Stimulated activated CD4-positive, alpha-beta T cell treated with anti-CD3 and anti-CD28 coated beads, Interleukin-1b, Interleukin-23, amount 100 ng/mL, for 24 hours (primary cell): ENCODE measurements at places on chromosomes 1 and 21.

DNA sequence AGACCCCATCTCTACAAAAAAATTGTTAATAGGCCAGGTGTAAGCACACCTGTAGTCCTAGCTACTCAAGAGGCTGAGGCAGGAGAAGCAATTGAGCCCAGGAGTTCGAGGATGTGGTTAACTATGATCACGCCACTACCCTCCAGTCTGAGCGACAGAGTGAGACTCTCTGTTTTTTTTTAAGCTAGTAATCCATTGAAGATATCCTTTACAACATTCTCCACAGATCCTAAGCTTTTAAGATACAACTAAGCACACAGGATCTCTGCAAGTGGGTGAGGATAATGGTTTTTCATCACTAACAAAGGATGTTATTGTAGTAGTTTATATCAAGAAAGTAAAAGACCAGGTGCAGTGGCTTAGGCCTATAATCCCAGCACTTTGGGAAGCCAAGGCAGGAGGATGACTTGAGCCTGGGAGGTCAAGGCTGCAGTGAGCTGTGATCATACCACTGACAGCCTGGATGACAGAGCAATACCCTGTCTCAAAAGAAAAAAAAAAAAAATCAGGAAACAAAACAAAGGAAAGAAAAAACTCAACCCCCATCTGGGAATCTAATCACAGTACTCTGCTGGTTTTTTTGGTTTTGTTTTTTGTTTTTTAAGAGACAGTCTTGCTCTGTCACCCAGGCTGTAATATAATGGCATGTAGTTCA, 166.1 kb downstream of the RERE start:
- no peak for DNase-seq

GRCh38 chr1:92975551-92976232, 14.4 kb upstream of the DIPK1A start:
- DNase-seq = no peak

GRCh38 chr1:201147396-201148015, 6.8 kb downstream of the TMEM9 start:
- no peak for DNase-seq

- no peak for DNase-seq
These were observed 487.1 kb downstream of the KCNT2 start for GRCh38 chr1:196121181-196121580.

GRCh38 chr1:203038891-203039608, 12.8 kb downstream of the PPFIA4 start:
- peak; percentile 36 for DNase-seq

DNA sequence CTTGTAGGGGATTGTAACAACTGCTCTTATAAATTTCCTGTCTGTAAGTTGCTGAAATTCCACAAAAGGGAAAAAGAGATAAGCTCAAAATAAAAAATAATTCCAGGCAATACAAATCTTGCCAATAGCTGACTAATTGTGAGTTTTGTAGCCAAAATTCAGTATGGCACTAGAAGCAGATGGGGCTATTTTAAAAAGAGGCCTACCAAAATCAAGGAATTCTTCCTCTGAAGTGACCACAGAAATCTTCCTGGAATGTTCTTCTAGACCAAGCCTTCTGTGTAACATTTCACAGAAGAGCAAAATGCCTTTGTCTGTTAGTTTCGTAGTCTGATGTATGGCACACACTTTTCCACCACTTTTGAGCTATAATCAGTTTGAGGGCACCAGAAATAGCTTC, 127.6 kb downstream of the CYYR1 start:
- DNase-seq = no peak

DNA sequence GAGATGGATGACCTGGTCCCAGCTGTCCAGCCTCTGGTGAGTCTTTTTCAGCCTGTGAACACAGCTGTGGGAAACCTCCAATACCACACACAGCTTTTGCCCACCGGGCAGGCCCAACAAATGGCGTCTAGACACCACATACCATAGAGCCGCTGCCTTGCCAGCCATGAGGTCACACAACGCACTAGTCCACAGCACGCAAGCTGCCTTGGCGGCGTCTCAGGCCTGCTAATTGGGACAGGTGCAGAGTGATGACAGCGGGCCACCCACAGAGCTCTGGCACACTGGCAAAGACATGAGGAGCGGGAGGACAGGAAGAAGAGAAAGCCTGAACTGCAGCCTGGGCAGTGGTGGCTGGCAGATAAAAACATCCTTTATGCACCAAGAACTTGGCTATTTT, 125.5 kb downstream of the ADAMTS1 start:
- DNase-seq = no peak

DNA sequence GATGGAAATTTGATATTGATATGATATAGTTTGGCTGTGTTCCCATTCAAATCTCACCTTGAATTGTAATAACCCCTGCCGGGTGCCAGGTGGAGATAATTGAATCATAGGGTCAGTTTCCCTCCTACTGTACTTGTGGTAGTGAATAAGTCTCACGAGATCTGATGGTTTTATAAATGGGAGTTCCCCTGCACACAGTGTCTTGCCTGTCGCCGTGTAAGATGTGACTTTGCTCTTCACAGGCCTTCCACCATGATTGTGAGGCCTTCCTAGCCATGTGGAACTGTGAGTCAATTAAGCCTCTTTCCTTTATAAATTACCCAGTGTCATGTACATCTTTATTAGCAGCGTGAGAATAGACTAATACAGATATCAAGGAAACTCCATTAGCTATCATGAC, 74.6 kb downstream of the MAP3K7CL start:
- DNase-seq = no peak

GRCh38 chr1:59409549-59409948, 112.7 kb downstream of the FGGY start:
- no peak for DNase-seq

GRCh38 chr21:19853709-19854575, 1144.3 kb upstream of the NCAM2 start:
- DNase-seq = no peak
